Stimulated activated CD4-positive, alpha-beta T cell treated with anti-CD3 and anti-CD28 coated beads, Interleukin-4, amount 100 ng/mL, for 24 hours (primary cell): ENCODE measurements at places on chromosomes 6 and 20.

- DNase-seq: no peak
These were observed 56.0 kb downstream of the RPRD1B start for GRCh38 chr20:38089500-38089899.

- DNase-seq: no peak
These were observed 94.7 kb upstream of the AHI1 start for GRCh38 chr6:135592276-135592675.

- no peak for DNase-seq
These were observed 54.2 kb downstream of the ARMC2 start for GRCh38 chr6:108902382-108902792.

GRCh38 chr6:56794421-56794820 lies 151.7 kb upstream of the DST start:
- DNase-seq: no peak

GRCh38 chr6:55875400-55875799 lies at the start of gene BMP5:
Gene BMP5 (minus strand): TSS chr6:55875590. CDS start chr6:55874865, 725 bp downstream.
- no peak for DNase-seq

DNA sequence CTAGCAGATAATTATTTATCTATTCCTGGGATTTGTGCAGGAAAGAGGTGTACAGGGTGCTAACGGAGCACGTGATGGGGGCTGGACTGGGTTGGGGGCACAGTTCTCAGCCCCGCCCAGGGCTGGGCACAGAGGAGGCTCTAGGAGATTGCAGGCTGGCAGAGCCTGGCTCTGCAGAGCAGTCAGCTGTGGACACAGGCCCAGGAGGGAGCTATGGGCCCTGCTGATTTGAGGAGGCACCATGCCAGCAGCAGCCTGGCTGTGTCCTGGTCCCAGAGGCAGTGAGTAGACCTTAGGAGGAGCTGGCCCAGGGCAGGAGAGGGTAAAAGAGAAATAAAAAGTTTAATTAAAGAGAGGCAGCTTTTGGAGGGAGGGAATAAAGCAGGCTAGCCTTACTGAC lies 19.3 kb downstream of the MAFB start:
- DNase-seq: no peak

GRCh38 chr6:166930354-166930891 lies 25.9 kb downstream of the RNASET2 start:
- no peak for DNase-seq

DNA sequence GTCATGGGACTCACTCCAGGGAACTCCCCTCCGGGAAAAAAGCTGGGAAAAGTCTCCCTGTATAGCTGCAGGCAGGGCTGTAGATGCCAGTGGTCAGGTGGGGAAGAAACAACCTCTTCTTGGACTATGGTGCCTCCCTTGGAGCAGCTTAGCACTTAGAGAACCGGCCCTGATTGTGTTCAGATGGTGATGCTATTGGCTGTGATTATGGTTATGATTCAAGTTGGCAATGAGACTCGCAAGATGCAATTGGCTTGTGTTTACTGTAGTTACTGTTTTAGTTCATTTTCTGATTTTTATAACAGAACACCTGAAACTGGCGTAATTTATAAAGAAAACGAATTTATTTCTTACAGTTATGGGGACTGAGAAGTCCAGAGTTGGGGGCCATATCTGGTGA lies 314.7 kb upstream of the RNF24 start:
- DNase-seq: no peak
